Left lung (tissue), 14 donors: ENCODE measurements at places on chromosomes 7 and 10. TPM values are rescaled to one million over a fixed set of nuclear protein-coding genes. Genes with fewer than 3 reads are reported as not detected.

GRCh38 chr7:133484086-133484485 is 231.2 kb downstream of the EXOC4 start:
- H3K27ac ChIP-seq = no peak overlapping the region
- no peak overlapping the region for H3K4me3 ChIP-seq
- H3K27me3 ChIP-seq = no peaks in the 10 kb centered on the region
- no peak for DNase-seq
- no peaks in the 10 kb centered on the region for H3K4me1 ChIP-seq
- no peaks in the 10 kb centered on the region for H3K36me3 ChIP-seq

GRCh38 chr7:91883676-91884362 is 3.3 kb upstream of the MTERF1 start:
- no peak for DNase-seq
- H3K27ac ChIP-seq = no peak overlapping the region
- H3K4me3 ChIP-seq = no peak overlapping the region
- H3K27me3 ChIP-seq = no peaks in the 10 kb centered on the region
- H3K36me3 ChIP-seq = no peaks in the 10 kb centered on the region

DNA sequence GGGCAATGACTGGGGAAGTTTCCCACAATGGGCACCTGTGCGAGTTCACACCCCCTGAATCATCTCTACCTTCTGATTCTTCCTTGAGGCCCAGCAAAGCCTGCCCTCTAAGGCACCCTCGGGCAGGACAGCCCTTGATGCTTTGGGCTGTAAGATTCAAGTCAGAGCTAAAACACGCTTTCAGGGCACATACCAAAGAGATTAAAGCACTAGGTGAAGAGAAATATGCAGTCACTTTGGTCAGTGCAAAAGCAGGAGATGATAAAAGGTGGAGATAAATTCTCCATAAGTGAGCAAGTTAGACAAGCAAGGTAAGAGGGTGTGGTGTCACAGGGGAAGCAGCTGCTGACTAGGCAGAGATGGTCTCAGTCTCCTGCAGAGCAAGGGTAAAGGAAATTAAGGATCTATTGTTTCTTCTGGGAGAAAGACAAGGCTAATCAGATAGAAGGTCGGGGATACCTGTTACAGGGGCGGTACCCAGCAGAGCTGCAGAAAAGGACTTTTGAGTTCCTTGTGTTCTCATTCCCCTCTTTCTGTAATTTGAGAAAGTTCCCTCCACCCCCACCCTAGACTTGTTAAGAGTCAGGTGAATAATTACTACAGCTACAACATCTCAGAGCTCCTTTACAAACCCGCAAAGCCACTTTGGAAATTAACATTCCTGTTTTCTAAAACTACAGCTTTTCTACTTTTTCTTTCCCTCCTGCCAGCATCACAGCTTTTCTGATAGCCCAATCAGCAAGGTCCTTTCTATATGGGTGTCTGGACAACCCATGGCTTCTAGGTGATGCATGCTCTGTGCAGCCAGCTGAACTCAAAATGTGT is 26.4 kb downstream of the PDLIM1 start:
- H3K4me1 ChIP-seq = peaks cover 71% of the 10 kb centered on the region
- DNase-seq = no peak
- H3K36me3 ChIP-seq = no peaks in the 10 kb centered on the region
- H3K27me3 ChIP-seq = no peaks in the 10 kb centered on the region
- H3K27ac ChIP-seq = peak overlapping the region; percentile 30

Gene PILRB
- 24.0 TPM for total RNA-seq

DNA sequence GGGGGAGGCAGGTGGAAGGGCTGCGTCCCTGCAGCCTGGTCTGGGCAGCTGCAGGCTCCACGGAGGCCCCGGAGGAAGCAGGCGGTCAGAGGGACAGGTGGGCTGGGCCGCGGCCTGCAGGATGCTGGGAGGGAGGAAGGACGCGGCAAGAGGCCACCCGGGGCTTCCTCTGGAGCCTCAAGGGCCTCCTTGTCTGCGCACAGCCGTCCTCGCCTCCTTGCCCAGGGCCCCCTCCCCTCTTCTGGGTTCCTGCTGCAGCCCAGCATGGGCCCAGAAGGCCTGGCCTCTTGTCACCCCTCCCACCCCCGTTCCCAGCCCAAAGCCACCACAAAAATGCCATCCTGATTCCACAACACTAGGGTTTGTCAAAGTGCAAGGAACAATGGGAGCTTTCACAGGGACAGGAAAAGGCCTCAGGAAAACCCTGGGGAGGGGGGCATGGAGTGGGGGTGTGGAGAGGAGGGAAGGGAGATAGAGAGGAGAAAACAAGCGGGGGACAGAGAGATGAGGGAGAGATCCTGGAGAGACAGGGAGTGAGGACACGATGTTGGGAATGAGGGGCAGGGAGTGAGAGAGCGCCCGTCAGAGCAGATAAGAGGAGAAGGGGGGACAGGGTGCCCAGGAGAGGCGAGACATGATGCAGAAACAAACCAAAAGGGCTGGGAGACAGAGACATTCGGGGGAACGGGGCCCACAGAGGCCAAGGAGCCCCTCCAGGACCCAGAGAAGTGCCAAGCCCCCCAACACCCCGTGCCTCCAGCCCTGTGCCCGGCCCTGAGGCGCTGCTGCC is 41.8 kb downstream of the ZCCHC24 start:
- H3K36me3 ChIP-seq = no peaks in the 10 kb centered on the region
- H3K27ac ChIP-seq = peak overlapping the region; percentile 81
- no peak for DNase-seq
- no peaks in the 10 kb centered on the region for H3K27me3 ChIP-seq
- peaks cover 75% of the 10 kb centered on the region for H3K4me1 ChIP-seq

Gene TRAPPC14
- total RNA-seq = 30.1 TPM

DNA sequence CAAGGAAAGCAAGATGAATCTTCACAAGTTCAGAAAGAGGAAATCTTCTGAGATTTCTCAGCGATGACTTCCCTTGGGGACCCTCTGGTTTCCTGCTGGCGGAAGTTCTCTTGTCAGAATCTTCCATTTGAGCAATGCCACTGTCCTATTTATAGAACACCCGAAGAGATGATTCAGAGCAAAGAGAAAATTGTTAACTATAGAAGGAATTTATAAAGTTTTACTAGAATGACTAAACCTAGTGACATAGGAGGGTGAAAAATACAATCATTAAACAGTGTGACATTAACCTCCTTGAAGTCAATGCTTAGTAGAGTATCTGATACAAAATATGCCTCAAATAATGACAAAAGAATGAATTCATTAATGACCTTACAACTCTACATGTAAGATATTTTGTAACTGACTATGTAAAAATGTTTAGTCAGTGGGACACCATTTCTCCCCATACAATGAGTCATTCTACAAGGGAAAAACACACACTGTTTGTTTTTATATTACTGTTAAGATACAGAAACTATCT is 206.5 kb upstream of the CNTNAP2 start:
- no peaks in the 10 kb centered on the region for H3K27me3 ChIP-seq
- no peaks in the 10 kb centered on the region for H3K36me3 ChIP-seq
- H3K4me1 ChIP-seq = no peaks in the 10 kb centered on the region
- no peak for DNase-seq
- no peak overlapping the region for H3K27ac ChIP-seq
